ENCODE measurements at places on chromosomes 5 and 9. TPM values are rescaled to one million over a fixed set of nuclear protein-coding genes. Genes with fewer than 3 reads are reported as not detected.

GRCh38 chr5:8954801-8955200, 591.1 kb downstream of the SEMA5A start:
- no peak for DNase-seq

DNA sequence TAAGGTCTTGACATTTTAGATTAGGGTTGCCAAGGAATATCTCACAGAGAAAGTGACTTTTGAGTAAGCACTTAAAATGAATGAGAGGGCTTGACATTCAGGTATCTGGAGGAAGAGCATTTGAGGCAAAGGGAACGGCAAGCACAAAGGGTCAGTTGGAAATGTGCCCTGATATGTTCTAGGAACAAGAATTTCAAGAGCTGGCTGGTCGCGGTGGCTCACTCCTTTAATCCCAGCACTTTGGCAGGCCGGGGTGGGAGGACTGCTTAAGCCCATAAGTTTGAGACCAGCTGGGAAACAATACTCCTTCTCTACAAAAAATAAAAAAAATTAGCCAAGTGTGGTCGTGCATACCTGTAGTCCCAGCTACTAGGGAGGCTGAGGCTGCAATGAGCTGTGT, 16.5 kb downstream of the KIAA1958 start:
- DNase-seq: no peak

DNA sequence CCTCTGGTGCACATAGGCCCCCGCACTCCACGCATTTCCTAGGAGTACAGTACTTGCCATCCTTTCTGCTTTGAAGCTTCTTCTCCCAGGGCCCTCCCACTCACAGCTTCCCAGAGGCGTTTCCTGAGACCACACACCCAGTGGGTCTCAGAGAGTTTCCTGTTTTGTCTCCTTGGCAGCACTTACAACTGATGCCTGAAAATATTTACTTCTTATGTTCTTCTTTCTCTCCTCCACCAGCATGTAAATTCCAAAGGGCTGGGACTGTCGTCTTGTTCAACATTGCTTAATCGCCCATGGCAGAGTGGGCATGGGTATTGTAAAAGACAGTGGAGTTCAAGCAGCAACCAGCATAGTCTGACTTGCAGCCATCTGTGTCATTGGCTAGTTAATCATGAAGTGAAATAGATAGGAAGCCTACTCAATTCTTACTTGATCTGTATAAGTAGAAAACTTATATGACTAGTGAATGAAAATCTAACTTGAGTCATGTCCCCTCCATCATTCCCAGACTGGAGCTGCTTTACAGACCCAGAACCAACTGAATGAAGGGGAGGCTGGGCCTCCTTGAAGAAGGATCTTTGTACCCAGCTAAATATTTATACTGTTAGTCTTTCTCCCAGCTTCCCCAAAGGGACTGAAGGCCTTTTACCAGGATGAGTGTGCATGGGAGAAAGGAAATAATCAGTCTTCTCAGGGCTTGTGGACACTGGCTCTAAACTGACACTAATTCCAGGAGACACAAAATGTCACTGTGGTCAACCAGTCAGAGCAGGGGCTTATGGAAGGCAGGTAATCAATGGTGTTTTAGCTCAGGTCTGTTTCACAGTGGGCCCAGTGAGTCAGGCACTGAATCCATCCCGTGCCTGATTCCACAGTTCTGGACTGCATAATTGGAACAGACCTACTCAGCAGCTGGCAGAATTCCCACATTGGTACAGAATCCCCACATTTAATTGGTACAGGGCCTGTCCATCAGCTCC, 116.4 kb downstream of the SV2C start:
- DNase-seq: no peak

The TMEM171 gene
- not detected for total RNA-seq

- no peak for DNase-seq
These were observed 63.7 kb upstream of the ANGPTL2 start for GRCh38 chr9:127185931-127186781.

Measured in activated B cell treated with CpG ODN at 0.5 μM for 24 hours (primary cell).